ENCODE measurements at places on chromosomes 5 and 9.

- no peak for DNase-seq
Measured at GRCh38 chr5:4584982-4585381, 555.1 kb upstream of the ADAMTS16 start.

- DNase-seq: no peak
Measured at GRCh38 chr9:85715587-85715986, 26.2 kb downstream of the AGTPBP1 start.

DNA sequence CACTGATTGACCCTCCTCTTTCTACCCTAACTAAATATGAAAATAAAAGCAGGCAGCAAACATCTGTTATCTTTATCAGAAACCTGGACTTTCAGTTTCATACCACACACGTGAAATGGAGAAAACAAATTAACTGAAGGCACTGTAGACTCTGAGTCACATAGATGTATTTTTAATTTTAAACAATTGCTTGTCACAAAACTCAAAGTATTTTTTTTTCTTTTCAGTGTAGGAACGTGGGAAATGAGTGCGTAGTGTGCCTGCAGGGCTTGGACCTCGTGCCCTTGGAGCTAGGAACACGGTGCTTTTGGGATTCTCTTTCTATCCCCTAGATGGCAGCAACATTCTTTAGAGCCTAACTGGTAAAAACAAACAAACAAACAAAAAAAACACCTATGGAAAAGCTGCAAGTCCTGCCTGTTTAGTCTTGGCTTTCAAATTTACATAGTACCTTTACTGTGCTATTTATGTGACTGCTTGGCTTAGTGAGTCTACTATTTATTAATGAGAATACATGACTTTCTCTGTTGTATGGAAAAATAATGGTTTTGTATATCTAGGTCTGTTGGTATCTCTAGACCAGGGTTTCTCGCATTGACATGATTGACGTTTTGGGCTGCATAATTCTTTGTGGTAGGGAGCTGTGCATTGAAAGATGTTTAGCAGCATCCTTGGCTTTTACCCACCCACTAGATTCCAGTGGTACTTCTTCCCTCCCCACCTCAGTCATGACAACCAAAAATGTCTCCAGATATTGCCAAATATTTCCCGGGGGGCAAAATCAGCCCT, 16.8 kb upstream of the ACTBL2 start:
- no peak for DNase-seq

- DNase-seq: no peak
Measured at GRCh38 chr9:68827837-68828744, 123.1 kb downstream of the PIP5K1B start.

GRCh38 chr5:43769571-43770355, 166.8 kb downstream of the NNT start:
- no peak for DNase-seq

DNA sequence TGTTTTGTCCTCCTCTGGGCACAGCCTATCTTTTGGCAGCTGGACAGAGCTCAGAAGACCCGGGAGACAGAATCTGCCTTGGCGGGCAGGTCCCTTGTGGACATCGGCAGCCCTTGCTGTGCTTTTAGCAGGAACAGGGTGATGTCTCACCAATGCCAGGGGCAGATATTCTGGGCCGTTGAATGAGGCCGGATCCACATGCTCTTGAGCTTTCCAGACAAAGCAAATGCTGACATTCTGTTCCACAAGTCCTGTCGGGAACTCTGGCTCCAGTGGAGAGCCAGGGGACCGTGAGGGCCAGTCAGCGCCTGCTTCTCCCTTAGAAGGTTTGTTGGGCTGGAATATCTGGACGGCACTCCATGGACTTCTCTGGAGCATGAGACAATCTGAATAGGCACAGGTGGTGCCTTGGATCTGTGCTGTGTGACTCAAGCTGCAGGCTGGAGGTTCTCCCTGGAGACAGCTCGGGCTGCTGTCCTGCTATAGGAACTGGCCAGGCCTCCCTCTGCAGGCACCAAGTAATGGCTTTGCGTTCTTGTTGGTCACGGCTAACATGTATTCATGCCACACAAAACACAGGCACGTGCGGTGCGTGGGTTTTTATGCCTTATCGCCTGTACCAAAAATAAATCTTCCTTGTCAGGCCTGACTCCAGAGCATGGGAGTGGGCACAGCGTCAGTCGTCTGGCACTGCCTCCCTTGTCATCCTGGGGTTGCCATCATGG, 80.3 kb downstream of the GADD45G start:
- no peak for DNase-seq

DNA sequence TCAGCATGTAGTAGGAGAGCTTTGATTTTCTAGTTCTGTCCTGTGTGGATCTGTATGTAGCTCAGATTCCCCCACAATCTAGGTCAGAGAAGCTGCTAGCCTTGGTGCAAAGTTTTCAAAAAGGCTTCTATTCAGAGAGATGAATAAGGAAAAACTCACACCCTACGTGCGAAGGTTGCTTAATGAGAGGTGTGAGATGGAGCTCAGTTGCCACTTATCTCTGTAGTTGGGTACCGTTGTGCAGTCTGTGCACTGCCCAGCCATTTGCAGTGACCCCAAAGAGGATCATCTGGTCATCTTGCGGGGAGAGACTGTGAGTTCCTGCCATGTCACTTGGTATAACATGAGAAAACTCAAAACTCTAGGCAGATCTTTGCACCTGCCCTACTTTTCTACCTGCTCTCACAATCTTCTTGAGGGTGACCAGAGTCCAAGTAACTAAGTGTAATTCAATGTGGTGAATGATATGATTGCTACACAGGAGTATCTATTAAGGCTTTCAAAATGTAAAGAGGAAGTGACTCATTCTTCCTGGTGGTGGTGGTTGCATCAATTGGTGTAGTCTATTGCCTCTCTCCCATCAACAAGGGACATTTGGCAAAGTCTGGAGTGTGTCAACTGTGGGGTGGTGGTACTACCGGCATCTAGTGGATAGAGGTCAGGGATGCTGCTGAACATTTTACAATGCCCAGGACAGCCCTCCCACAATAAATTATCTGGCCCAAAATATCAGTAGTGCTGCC, 65.2 kb downstream of the TMC1 start:
- DNase-seq: no peak

- no peak for DNase-seq
Measured at GRCh38 chr5:171422902-171423663, 3.6 kb downstream of the FGF18 start.

GRCh38 chr5:145989428-145989827, 53.0 kb downstream of the SH3RF2 start:
- no peak for DNase-seq

- no peak for DNase-seq
Measured at GRCh38 chr5:57834829-57835608, 352.4 kb upstream of the ACTBL2 start.

Measured in stimulated activated CD8-positive, alpha-beta memory T cell treated with anti-CD3 and anti-CD28 coated beads, Interleukin-7, amount 100 ng/mL, for 1 hour (primary cell).